ENCODE measurements at places on chromosomes 12 and 14.

DNA sequence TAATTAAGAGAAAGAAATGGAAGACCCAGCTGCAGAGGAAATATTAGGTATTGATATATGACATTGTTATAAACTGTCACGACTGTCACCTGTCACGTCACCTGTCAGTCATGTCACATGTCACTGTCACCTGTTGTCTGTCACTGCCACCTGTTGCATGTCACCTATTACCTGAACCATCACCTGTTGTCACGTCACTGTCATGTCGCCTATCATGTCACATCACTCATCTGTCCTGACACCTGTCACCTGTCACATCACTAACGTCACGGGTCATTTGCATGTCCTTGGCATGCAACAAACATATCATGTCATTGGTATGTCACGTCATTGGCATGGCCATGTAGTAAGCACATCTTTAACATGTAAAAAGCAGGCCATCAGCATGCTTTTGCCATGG, 26.6 kb upstream of the TESC start:
- no peak for DNase-seq

DNA sequence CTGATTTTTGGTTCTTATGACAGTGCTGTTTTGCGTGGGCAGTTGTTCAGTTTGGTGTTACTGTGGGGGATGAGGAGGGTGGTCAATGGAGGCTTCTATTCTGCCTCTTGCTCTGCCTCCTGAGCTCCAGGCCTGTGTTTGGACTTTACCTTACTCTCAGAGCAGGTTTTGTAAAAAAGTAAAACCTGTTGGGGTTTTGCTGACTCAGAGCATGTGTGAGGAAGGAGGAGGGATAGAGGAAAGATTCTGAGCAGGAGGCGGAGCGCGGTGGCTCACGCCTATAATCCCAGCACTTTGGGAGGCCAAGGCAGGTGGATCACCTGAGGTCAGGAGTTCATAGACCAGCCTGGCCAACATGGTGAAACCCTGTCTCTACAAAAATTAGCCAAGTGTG, 6.7 kb downstream of the A2ML1 start:
- DNase-seq, result no peak

GRCh38 chr12:47808574-47809365, 10.9 kb downstream of the HDAC7 start:
- no peak for DNase-seq

DNA sequence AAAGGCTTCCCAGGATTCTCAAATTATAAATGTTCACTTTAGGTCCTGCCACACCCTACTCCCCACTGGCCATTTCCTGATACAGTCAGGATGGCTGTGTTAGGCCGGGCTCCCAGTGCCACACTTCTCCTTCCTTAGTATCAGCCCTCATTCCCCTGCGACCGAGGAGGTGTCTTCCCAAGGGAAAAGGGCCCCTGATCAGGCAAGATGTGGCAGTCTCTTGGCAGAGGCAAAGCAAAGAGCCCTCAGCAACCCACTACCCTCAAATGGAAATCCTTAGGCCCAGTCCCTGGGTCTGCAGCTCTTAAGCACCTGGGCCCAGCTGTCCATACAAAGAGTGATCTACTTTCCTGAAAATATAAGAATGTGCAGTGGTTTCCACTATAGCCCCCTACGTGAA, 96.5 kb upstream of the VASH1 start:
- DNase-seq, result no peak

DNA sequence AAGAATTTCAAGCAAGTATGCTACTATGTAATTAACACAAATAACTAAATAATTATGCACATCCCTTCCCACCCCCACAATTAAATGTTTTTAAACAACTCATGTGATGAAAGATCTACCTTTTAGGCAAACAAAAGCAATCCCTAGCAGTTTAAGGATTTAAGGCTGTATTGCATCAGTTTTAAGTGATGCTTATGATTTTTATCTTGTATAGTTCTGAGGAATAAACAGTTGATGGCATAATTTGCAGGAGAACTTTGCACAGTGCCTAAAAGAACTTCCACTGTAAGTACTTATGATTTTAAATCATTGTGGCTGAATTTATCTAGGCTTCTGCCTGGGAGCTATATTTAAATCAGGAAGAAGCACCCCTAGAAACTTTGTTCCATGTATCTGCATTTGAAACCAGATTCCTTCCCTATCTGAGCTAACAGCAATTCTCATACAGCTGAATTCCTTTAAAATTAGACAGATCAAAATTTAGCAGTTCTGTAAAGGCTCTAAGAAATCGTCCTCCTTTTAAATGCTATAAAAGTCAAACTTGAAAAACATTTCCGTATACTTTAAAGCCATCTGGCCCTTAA, 388.6 kb downstream of the BCAT1 start:
- no peak for DNase-seq

DNA sequence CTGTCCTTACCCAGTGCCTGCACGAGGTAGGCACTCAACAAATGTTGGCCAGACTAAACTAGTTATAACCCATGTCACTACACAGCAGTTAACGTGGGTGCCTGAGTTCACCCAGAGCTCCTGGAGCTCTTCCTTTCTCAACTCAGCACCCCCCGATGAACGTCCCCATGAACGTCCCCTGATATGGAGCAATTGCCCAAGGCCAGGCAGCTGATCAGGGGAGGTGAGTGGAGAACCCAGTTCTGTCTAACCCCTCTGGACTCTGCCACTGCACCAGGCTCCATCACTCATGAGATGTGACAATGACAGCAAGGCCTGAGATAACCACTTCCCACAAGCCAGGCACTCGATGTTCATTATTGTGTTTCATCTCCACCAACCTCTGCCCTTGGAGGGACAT, 199.0 kb downstream of the BCL11B start:
- no peak for DNase-seq

GRCh38 chr14:101130861-101131260, 227.3 kb upstream of the RTL1 start:
- DNase-seq, result no peak

DNA sequence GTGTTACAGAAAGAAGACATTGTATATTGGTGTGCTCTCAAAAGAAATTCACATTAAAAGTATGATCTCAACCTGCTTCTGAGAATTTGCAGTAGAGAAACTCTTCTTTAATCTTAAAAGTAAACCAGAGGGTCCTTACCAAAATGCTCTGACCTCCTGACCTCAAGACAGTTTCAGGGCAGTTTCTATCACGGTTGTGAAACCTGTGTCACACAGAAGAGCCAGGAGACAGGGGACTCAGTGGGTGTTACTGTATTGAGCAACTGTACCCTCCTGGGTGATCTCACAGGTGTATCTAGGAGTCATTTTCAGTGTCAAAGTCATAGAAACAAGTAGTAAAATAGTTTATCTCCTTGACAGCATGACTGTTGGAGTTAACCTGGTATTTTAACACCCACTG, 178.0 kb downstream of the GRIP1 start:
- DNase-seq, result no peak

- DNase-seq, result no peak
Observed at GRCh38 chr12:7039403-7039802, 21.1 kb upstream of the C1S start.

DNA sequence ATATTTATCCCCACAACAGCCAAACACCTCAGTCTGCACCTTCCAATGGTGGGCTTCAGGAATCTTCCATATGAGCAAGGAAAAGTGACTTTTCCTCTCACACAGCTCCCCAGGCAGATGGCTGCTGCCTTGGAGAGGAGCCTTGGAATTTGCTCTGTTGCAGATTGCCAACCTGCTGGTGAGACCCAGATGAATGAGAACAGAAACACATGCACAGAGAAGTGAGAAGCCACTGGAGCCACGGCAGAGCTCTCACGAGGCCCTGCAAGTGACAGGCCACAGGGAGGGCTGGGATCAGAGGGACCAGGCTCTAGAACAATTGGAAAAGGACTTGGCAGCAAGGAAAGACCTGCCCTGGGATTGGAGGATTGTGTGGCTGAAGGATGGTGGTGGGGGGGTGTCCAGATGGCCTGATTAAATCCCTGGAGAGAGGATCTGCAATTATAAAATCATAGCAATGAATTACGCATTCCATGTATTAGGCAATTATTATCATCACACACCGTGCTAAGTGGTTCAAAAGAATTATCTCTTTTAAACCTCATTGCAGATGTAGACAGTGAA, 84.9 kb upstream of the PWP1 start:
- no peak for DNase-seq

DNA sequence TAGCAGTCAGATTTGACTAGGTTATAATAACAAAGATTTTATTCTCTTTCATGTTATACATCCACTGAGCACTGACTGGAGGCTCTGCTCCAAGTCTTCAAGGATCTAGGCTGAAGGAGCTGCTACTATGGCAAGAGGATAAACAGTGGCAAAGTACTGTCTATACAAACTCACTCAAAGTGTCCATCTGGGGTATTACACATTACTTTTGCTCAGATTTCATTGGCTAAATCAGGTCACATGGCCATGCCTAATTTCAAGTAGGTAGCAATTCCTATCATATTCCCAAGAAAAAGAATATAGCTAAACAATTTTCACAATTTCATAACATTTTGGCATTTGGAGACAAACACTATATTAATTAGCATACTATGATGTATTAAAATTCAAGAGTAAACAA, 40.9 kb downstream of the CDK17 start:
- DNase-seq, result no peak

DNA sequence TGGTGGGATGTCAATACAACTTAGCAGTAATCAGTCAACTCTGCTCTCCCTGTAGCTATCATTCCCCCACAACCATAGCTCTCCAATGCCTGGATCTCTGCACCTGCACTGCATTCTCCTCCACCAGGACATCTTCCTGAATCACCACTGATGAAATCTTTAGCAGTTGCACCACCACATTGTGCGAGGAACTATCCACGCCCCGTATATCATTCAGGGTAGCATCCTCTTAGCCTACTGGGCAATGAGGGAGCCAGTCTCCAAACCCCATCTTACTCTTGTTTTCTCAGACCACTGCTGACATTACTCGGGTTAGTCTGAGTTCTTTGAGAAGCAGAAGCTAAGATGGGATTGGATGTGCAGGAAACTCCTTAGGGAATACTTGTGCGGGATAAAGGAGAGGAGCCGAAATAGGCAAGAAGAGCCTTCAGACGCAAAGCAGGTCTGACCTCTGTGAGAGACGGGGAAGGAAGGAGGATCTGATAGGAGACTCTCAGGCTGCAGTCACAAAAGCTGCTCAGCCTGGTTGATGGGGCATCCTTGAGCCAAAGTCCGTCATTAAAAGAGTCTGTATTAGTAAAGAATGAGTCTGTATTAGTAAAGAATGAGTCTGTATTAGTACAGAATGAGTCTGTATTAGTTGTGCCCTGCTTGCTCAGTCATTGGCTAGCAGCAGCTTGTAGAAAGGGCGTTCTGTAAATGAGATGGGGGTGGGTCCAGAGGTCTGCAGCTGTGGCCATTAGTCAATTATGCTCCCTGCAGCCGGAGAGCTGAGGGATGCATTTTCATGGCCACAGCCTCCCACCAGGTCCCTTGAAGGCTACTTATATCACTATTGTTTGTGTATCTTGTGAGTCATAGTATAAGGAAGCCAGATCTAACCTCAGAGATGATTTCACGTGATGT, 49.6 kb upstream of the RASSF3 start:
- DNase-seq, result no peak

- DNase-seq, result no peak
Observed at GRCh38 chr12:103806803-103807202, 34.2 kb downstream of the NT5DC3 start.

- DNase-seq, result no peak
Observed at GRCh38 chr12:124451637-124452243, 115.7 kb downstream of the NCOR2 start.

DNA sequence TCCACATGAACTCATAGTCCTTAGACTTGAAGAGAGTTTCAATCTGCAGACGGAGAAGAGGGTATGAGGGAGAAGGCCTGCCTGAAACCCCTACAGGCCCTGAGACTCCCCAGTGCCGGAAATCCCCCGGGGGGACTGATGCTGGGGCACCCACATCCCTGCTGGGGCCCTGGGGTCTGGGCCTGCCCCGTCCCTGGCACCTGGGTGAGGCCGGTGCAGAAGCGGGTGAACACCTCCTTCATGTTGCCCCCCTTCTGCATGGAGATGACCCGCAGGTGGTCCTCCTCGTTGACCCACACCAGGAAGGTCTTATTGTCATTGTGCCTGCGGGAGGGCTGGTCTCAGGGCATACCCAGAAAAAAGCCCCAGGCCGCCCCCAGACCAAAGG, 2.4 kb downstream of the CKB start:
- DNase-seq, result no peak

GRCh38 chr12:45660330-45660729, 69.2 kb upstream of the ARID2 start:
- DNase-seq, result no peak

GRCh38 chr14:68552602-68553001, 240.3 kb downstream of the ZFP36L1 start:
- DNase-seq, result no peak

DNA sequence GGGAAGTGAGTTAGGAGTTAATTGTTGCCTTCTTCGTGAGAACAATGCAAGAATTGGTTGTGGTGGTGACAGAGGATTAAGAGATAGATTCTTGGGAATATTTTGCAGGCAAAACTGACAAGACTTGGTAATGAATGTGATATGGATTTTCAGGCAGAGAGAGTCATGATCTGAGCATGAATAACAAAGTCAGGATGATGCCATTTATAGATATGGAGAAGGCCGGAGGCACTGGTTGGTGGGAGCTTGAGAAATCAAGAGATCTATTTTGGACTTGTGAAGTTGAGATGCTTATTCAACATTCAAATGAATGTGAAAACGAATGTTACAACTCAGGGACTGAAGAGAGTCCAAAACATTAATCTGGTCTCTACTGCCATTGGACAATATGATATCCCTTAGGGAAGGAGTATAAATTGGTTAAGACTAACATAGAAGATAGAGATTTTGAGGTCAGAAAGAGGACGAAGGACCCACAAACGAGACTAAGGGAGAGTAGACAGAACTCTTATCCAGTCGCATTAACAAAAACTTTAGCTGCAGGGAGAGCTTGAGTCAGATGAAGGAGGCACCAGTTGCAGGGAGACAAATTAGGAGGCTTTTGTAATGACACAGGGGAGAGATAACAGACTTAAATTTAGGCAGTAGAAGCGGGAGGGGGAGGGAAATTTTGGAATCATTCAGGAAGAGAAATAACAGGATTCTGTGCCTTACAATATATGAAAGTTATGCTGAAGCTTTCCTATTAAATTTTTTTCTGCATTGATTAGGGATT, 1090.6 kb downstream of the GALC start:
- no peak for DNase-seq

GRCh38 chr12:130737731-130738130, 21.6 kb upstream of the RIMBP2 start:
- DNase-seq, result no peak

GRCh38 chr12:7705846-7706245, 5.4 kb upstream of the DPPA3 start:
- DNase-seq, result no peak

DNA sequence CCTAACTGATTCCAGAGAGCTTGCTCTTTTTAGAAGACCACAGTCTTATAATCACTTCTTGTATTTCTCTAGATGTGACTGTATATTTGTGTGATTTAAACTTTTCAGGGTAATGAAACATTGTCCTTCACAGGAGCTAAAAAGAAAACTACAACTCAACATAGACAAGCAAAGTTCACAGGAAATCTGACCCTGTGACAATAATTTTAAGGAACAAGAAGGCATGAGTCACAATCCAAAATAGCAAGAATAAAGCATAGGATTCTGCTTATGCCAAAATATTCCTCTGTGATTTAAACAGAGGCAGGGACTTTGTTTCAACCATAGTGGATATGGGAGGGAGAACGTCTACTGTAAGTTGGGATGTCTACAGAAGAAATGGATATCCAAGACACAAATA, 44.3 kb downstream of the GPR65 start:
- no peak for DNase-seq

- DNase-seq, result no peak
Observed at GRCh38 chr12:110775997-110776396, 33.3 kb upstream of the PPP1CC start.

- no peak for DNase-seq
Observed at GRCh38 chr12:120720234-120720986, 5.2 kb upstream of the ACADS start.
